ENCODE measurements at places on chromosomes 4 and X. TPM values are rescaled to one million over a fixed set of nuclear protein-coding genes. Genes with fewer than 3 reads are reported as not detected.

Gene TRMT10A
- total RNA-seq = 3.5 TPM

Gene ZRSR2
- 1.9 TPM for total RNA-seq

Gene MUC7
- total RNA-seq = not detected

Gene DOCK11
- total RNA-seq = 0.26 TPM

Gene RADX
- 0.26 TPM for total RNA-seq

Gene DNAAF6
- total RNA-seq = not detected
